Activated T-helper 2 cell treated with anti-CD3 and anti-CD28 coated beads, Interferon-gamma antibody, Interleukin-2, Interleukin-4, amounts not matched to agents 10 μg/mL and 5 μg/mL and 100 μg/mL, durations not matched to agents 14 hours and 24 hours and 36 hours (primary cell): ENCODE measurements at places on chromosomes 7 and 10. TPM values are rescaled to one million over a fixed set of nuclear protein-coding genes. Genes with fewer than 3 reads are reported as not detected.

DNA sequence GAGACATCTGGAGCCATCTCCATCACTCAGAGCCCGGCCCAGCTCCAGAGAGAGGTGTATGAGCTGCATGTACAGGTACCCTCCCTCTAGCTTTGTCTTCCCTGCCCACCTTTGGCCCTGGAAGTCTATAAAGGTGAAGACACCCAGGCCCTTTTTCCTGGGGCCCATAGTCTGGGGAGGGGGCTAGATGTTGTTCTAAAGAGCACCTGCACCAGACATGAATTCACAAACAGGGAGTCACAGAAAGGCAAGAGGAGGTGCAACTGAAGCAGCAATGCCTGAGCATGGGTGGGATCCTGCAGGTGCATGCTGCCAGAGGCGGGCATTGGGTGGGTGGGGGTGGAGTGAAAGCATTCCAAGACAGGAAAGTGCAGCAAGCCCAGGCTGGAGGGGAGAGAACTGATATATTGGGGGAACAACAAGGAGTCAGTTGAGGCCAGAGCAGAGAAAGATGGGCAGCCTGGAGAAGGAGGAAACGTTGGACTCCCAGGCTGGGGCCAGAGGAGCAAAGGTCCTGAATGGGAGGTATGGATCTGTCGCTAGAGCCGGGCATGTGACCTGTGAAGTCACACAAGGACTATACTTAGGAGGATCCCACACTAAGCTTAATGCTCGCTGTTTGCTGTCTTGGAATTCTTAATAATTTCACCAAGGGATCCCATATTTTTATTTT lies 11.7 kb downstream of the CDHR1 start:
- DNase-seq: no peak
- no peaks in the 10 kb centered on the region for H3K36me3 ChIP-seq
- peaks cover 6% of the 10 kb centered on the region for H3K27me3 ChIP-seq
- no peak overlapping the region for H3K27ac ChIP-seq
- H3K4me1 ChIP-seq: no peaks in the 10 kb centered on the region
- H3K4me3 ChIP-seq: no peak overlapping the region

- H3K36me3 ChIP-seq: no peaks in the 10 kb centered on the region
- no peak overlapping the region for H3K4me3 ChIP-seq
- no peak for DNase-seq
- H3K27ac ChIP-seq: no peak overlapping the region
- H3K27me3 ChIP-seq: no peaks in the 10 kb centered on the region
- peaks cover 14% of the 10 kb centered on the region for H3K4me1 ChIP-seq
These were observed 568.7 kb upstream of the MGMT start for GRCh38 chr10:128898133-128898915.

DNA sequence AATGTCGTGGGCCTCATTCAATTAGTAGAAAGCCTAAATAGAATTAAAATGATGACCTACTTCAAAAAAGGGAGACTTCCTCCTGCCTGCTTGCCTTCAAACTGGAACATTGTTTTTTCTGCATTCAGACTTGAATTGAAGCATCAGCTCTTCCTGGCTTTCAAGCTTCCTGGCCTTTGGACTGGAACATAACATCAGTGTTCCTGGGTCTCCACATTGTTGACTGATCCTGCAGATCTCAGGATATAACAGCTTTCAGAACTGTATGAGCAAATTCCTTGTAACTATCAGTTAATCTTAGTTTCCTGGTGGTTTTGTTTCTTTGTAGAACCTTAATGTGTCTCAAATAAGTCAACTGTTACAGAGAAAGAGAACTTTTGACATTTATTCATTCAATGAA lies 18.6 kb downstream of the MAGI2 start:
- DNase-seq: no peak
- no peaks in the 10 kb centered on the region for H3K27me3 ChIP-seq
- H3K4me1 ChIP-seq: no peaks in the 10 kb centered on the region
- H3K4me3 ChIP-seq: no peak overlapping the region

DNA sequence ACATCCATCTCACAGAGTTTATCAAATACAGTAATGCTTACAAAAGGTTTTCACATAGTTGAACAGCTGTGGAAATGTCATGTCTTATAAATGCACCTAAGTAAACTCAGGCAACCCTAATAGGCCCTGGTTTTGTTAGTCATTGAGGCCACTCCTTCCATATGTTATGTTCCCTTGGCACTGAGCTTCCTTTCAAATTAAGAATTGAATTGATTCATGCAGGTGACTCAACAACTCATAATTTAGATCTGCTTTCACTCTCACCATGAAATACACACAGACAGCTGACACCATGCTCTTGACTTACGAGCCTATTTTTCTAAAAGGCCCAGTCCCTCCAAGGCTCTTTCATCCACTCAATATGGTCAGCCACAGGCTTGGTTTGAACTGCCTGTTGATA lies 476.9 kb downstream of the KCNMA1 start:
- peaks cover 14% of the 10 kb centered on the region for H3K27me3 ChIP-seq
- peaks cover 3% of the 10 kb centered on the region for H3K4me1 ChIP-seq
- H3K27ac ChIP-seq: no peak overlapping the region
- no peak for DNase-seq
- H3K36me3 ChIP-seq: no peaks in the 10 kb centered on the region

DNA sequence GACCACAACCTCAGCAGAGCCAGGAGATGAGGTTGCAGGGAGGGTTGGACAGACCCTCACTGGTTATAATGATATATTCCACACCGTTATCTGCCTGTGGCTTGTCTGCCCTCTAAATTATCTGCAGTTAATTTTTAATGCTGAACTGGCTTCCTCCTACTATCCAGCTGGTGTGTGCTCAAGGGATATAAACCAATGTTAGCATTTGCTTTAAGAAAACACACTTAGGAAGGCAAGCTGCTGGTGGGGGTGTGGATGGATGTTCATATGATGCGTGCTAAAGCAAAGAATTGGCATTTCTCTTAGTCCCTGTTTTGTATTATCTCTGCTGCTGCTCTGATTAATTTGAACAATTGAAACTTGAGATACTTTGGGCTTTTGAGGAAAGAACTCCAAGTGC lies 132.2 kb upstream of the NPVF start:
- H3K36me3 ChIP-seq: no peaks in the 10 kb centered on the region
- H3K4me1 ChIP-seq: no peaks in the 10 kb centered on the region
- H3K4me3 ChIP-seq: no peak overlapping the region

The SPACDR gene
- total RNA-seq: 3.2 and 4.5 TPM in 2 replicates
